ENCODE measurements at places on chromosomes 12 and 14. TPM values are rescaled to one million over a fixed set of nuclear protein-coding genes. Genes with fewer than 3 reads are reported as not detected.

AMDHD1 gene
- total RNA-seq, result 2.3 TPM

TSPAN11 gene
- total RNA-seq, result 0.10 TPM

GNG2 gene
- 2.8 TPM for total RNA-seq

ALDH2 gene
- 79.4 TPM for total RNA-seq

IL22 gene
- not detected for total RNA-seq

SERPINA9 gene
- not detected for total RNA-seq

DYNC1H1 gene
- total RNA-seq, result 200 TPM

P2RX2 gene
- total RNA-seq, result not detected

All from A549 treated with dexamethasone at 1 μM for 4 hours (cell line).